Hematopoietic multipotent progenitor cell treated with erythropoietin and hydrocortisone succinate and interleukin-3 and kit ligand, for 6 days (in vitro differentiated cells): ENCODE measurements at places on chromosomes 3 and 15.

DNA sequence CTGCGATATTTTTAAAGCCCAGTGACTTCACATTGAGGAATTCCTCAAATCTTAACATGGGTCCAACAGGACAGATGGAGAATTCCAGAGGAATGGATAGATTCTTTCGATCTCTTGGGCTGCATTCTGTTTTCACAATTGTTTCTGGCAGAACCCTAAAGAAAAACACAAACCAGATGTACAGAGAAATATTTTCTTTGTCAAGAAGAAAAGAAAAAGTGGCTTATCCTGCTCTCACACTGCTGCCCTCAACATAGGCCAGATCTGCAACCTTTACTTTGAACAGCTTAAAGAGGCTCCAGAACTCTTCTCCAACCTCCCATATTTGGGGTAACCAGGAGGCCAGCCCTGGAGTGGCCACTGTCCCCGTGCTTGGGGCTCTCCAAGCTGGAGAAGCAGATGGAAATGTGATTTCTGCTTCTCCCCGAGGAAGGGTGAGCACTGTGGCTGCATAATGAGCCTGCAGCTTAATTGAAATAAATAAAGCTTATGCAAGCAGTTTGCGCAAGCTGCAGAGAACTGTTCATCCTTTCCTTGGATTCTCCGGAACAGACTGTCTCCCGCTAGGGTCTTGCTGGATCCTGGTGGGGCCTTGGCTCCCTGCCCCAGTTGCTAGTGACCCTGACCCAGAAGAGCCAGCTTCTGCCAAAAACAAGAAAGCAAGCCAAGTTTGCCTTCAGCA, 453.2 kb upstream of the PROK2 start:
- DNase-seq: no peak

DNA sequence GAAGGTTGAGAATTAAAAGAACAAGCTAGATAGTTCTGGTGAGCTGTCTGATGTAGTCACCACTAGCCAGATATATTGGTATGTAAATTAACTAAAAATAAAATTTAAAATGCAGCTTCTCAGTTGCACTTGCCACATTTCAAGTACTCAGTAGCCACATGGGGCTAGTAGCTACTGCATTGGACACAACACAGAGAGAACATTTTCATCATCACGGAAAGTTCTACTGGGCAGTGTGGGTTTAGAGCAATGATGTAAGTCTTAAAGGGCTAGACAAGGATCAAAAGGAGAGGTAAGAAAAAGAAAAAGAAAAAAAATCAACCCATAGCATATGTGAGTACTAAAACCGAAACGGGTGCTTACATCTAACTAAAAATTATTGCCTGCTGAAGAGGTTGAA, 282.4 kb upstream of the LRRFIP2 start:
- no peak for DNase-seq

DNA sequence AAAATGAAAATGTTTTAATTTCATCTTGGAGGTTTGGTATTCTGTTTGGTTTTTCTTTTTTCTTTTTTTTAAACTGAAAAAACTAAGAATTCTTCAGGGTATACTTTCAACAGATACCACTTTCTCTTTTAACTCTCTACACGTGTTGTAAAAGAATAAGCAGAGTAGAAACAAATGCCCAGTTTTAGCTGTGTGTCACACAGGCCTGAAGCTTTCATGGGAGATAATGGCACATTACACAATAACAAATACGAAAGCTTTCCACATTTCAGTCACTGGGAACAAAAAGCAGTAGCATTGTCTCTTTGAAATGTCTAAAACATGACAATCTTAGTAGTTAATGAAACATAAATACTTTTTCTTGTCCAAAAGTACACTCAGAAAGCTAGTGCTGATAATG, 818.5 kb downstream of the TBL1XR1 start:
- DNase-seq: no peak

- DNase-seq: no peak
Measured at GRCh38 chr3:34157491-34157890, 359.1 kb downstream of the PDCD6IP start.

DNA sequence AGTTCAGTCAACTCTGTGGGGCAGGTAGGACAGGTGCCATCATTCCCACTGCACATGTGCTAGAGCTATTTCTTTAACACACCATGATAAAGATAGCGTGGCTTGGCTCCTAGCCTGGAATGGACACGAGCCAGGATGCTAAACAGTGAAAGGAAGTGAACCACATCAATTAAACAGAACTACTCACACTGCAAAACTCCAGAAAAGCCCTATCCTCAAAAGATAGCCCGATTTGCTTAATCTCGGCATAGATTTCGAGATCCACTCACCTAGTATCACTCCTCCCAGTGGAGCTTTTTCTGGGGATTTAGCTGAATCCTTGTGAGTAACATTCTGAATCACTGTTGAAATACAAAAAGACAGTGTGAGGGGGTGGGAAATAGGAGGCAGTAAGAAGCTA, 118.0 kb downstream of the ABI3BP start:
- DNase-seq: peak; percentile 11

GRCh38 chr3:63896332-63897030, 15.7 kb downstream of the SCAANT1 start:
- DNase-seq: no peak

DNA sequence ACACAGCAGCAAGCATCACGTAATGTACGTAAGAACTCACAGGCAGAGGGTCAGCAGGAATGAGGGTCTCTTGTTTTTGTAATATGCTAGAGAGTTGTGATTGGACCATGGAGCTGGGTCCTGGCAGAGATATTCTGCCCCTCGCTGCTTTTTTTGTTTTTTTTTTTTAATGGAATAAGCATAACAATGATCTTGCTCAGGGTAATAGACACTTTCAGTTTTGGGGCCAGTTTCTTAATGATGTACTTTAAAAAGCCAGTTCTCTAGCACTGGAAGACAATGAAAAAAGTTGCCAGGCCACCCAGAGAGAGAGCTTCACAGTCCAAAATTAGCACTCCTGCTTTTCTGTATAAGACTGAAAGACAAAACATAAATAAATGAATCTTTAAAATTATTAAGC, 29.0 kb upstream of the PLSCR4 start:
- no peak for DNase-seq
